ENCODE measurements at places on chromosomes 6 and 20.

DNA sequence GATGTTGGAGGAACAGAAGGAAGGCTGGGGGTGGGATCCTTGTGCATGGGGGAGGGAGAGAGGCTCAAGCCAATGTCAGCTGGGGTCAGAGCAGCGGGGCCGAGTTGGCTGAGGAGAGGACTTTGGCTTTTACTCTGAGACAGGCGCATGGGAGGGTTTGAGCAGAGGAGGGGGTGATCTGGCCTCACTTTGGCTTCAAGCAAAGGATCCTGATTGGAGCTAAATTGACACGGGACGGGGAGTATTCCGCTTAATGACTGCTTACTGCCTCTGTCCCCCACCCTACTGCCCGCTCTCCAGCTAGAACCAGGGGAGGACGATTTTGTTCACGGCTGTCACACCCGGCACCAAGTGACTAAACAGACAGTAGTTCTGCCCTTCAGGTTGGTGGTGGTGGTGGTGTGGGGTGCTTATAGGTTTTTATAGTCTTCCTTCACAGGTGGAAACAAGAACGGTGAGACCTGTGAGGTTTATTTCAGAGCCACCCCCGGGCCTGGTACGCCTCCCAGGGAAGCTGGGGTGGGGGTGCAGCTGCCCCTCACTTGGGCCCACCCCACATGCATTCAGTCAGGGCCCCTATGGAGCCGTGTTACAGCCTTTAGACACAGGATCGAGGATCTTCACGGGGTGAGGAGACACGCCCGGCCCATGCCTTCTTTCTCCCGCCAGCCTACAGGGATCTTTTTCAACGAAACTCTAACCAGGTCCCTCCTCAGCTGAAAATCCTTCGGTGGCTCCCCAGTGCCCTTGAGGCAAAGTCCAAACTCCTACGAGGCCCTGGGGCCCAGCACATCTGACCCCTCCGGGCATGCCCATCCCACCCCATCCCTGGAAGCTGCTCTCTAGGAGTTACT, 1.3 kb upstream of the SNAI1 start:
- no peak for DNase-seq

DNA sequence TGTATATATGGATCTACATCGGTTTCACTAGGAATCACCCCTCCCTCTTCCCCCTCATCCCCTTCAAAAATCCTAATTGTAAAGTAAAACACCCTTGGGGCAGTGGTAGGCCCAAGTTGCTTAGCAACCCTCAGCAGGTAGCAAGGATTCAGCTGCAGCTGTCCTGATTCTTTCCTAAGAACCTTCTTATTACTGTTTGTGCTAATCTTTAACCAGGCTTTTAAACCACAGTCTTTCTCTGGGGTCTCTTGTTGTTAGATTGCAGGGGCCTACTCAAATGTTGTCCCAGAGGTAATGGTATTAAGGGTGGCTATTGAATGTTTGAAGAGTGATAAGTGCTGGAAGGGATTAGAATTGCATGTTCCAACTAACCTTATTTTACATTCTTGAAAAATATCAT, 46.4 kb downstream of the PRL start:
- peak; percentile 19 for DNase-seq

DNA sequence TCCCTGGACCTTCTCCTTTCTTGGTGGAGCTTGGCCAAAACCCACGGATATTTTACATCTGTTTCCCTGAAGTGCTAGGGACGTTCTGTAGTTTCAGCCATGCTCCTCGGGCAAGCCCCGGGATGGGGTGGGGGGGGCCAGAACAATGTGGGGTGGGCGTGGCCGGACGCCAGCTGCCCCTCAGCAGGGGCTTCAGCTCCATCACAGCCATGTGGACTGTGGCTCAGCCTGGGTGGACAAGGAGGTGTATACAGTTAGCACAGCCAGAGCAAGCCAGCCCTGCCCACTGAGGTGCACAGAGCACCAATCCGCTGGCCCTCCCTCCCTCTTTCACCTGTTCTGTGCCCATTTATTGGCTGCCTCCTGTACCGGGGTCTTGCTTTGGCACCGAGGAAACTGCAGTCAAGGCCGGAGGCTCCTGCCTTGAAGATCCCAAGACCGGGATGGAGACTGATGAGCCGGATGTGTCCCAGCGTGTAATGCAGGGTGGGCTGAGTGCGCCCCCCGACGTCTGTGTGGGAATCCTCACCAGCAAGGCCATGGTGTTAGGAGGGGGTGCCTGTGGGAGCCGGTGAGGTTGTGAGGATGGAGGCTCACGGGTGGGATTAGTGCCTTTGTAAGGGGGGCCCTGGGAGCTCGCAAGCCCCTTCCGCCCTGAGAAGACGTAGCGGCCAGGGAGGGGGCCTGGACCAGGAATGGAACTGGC, 28.0 kb downstream of the FRMD1 start:
- DNase-seq: no peak

DNA sequence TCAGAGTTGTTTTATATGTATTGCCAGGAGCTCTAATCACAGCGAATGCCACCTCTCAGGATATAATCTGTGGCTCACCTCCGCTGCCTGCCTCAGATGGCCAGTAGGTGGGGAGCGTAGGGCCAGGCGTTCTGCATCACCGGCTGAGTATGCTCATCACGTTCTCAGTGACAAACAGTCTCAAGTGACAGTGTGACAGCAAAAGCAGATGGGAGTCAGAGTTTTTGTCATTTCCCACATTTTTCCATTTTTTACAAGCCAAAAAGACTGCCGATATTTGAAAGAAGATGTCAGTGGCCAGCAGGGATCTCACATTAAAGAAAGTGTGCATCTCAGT, 208.7 kb downstream of the ALDH8A1 start:
- DNase-seq: no peak

- DNase-seq: no peak
Observed at GRCh38 chr6:168658059-168658458, 217.1 kb downstream of the SMOC2 start.

- no peak for DNase-seq
Observed at GRCh38 chr20:21342656-21343345, 39.7 kb downstream of the XRN2 start.

DNA sequence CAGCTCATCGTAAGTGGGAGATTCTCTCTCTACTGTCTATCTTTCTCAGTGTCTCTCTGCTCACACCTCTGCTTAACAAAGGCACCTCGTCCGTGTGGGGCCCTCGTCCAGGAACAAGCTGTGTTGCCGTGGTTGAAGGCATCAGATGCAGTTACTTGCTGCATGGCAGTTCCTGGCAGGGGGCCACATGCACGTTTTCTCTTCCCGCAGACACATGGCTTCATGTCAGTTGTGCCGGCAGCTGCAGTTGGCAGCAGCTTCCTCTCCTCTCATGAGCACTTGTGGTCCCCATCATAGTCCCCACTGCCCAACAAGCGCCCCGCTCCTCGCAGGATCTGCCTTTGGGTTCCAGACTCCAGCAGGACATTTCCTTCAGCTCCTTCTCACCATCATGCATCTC, 7.1 kb upstream of the AFDN start:
- no peak for DNase-seq

DNA sequence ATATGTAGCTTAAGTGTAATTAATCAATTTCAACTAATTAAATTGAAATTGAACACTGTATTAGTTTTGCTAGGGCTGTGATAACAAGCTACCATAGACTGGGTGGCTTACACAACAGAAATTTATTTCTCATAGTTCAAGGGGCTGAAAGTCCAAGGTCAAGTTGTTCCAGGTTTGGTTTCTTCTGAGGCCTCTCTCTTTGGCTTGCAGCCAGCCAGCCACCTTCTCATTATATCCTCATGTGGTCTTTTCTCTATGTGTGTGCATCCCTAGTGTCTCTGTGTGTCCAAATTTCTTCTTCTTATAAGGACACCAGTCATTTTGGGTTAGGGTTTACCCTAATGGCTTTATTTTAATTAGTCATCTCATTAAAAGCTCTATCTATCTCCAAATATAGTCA, 611.7 kb downstream of the UTRN start:
- DNase-seq: no peak

DNA sequence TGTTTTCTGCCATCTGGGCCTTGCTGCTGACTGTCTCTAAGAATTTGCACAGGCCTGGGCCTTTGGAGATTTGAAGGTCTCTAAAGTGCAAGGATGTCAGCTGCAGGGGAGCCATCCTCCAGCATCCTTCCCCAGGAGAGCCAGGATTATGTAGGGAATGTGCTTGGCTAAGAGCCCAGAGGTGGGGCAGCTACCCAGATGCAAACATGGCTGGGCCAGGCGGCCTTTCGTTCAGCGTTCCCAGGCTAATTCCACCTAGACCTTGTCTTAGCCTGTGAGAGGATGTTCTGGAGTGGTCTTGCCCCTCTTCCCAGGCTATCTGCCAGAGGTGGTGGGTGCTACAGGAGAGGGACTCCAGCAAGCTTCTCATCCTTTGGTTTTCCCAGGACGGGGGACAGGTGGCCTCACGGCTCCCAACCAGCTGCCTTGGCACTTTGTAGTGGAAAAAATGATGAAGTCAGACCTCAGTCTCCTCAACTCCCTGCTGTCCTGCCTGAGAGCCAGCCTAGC, 7.7 kb upstream of the PTGIS start:
- DNase-seq: no peak

GRCh38 chr20:4924446-4924845, 76.9 kb downstream of the SLC23A2 start:
- no peak for DNase-seq

DNA sequence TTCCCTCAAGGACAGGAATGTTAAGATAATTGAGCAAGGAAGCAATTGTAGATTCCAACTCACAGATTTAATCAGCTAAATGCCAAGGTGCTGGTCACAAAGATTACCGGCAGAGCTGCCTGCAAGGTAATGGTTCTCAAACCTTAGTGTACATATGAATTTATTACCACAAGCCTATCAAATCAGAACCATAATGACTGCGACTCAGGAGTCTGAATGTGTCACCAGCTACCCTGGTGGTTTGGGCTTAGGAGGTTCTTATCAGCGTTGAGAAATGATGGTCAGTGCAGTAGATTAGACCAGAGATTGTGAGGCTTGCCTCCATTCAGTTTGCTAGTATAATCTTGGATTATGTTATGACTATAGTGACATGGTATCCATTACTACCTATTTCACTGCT, 78.9 kb downstream of the MTFR2 start:
- no peak for DNase-seq

- no peak for DNase-seq
Observed at GRCh38 chr6:169345146-169345545, 91.5 kb upstream of the THBS2 start.

DNA sequence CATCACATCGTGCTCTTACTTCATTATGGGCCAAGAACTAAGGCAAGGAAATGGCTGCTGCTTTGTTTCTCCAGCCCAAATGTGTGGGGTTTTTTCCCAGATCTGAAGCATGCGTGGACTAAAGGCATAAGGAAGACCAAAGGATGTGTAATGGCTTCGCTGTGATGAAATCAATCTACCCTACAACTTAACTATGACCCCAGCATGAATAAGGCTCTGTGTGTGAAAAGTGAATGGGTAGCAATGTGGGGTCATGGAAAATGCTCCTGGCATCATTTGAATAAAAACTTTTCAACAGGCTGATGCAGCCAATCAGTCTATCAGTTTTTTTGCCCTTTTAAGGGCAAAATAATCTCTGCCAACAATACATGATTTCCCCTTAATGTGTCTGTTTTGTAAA, 50.3 kb upstream of the ISM1 start:
- DNase-seq: no peak

DNA sequence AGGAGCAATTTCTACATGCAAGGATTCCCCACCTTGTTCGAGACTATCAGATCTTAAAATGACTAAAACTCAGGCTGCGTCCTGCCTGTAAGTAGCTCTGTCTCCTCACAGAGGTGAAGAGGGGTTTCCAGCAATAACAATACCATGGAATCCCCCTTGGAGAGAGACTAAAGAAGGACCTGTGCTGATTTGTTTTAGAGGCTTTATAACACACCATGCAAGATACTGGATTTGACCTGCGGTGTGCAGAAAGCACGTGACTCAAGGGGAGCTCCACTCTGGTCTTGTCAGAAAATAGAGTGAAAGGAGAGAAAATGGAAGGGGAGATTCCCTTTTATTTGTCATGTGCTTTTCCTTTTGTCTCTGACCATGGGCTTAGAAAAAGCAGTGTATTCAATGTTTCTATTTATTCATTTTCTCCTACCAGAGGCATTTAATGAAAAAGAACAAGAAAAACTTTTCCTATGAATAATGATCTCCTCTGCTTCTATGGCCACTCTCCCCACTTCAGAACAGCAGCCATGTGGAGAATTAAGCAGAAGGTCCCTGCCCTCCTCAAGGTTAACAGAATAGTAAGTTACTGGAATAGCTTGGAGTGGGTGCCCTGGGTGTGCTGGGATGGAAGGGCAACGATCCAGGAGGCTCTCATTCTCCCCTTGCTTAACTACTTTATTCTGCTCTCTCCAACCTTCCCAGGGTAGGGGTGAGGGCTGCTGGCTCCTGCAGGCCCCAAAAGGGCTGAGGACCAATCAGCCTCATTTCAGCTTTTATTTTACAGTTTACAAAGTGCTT, 19.2 kb upstream of the MRPS10 start:
- DNase-seq: no peak

- DNase-seq: no peak
Observed at GRCh38 chr6:15250187-15251168, 4.6 kb downstream of the JARID2 start.

GRCh38 chr6:22306741-22307466, 10.1 kb upstream of the PRL start:
- DNase-seq: no peak

DNA sequence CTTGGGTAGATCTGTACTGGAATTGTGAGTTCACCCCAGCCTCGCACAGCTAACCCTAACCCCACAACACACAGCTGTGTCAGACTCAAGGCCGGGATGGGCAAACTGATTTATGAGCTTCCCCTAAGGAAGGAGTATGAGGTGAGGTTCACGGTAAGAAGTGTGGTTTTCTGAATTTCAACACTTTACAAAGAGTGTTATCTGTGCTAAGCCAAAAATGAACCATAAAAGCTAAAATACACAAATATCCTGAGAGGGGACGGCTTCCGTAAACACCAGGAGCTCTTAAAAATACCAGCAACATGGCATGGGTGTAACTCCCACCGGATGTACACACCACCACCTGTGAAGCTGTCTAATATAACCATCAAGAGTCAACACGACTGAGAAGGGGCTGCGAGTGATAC, 101.2 kb downstream of the ATP9A start:
- no peak for DNase-seq

- no peak for DNase-seq
Observed at GRCh38 chr6:161057103-161058091, 65.8 kb downstream of the MAP3K4 start.

Data from H1 (cell line).